CD4-positive, alpha-beta T cell treated with Interleukin-17A for 1 hour (primary cell): ENCODE measurements at places on chromosomes 2 and 18.
A peak's percentile ranks its signal among the peaks of the same experiment; 100 is the strongest.

- no peak for DNase-seq
Measured at GRCh38 chr2:26754972-26755670, 9.0 kb upstream of the SLC35F6 start.

DNA sequence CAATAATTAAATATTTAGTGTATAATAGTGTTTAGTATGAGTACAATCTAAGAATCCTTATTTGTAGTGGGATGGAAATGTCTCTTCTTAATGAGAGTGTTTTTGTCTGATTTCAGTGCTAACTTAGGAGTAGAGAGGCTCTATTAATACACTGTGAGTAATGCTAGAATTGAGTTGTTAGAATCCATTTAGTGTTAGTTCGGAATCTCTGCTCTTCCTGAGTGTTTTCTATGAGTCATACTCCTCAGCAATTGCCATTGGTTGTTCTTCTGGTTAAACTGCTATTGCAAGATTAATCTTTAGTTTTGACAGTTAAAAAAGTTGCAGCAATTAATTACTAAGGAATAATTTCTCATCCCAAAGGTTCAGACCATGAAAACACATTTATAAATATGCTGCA lies 828.6 kb upstream of the POU3F3 start:
- no peak for DNase-seq

- DNase-seq, result no peak
Measured at GRCh38 chr2:142220901-142221300, 90.1 kb upstream of the LRP1B start.

DNA sequence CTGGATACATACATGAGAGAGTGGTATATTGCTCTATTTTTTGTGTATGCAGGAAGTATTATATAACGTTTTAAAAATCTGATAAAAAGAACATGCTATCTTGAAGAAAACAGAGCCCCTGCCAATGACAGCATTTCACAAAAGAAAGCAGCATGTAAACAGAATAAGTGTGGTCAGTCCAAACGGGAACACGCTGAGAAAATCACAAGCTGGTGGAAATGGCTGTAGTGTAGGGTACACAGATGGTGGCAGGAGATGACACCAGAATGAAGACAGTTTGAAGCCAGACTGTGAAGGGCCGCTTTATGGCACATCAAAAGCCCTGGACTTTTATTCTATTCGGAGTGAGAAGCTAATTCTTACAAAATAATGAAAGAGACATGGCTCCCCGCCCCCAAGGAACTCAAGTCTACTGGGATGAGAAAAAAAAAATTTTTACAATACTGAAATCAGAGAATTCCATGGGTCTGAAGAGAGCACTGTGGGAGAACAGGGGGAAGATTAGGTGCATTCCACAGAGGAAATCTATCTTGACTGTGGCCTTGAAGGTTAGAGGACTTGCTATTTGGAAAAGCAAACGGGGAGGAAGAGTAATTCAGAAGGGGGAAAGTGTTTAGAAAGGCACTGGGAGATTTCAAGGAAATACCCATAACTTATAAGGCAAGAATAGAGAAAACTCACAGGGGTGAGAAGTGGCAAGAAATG lies 217.7 kb upstream of the SMAD7 start:
- DNase-seq, result no peak

GRCh38 chr2:46331109-46331766 lies 34.0 kb downstream of the EPAS1 start:
- no peak for DNase-seq

DNA sequence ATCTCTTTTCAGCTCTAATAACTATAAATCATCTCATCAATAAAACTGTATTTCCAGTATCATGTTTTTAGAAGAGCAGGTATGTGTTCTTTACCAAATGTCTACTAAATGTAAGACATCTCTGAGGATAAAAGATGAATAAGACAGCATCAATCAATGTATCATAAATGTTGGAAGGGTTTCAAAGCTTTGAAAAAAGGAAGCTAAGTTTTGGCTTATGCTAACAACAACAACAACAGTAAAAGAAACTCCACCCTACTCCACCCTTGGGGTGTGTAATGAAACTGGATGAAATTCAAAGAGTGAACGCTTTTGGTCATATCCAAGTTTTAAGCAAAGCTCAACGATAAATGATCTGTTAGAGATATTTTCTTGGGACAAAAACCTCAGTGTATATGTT lies 17.1 kb downstream of the PRKD3 start:
- DNase-seq, result no peak

- DNase-seq, result no peak
Measured at GRCh38 chr2:144341538-144341937, 178.4 kb downstream of the ZEB2 start.

DNA sequence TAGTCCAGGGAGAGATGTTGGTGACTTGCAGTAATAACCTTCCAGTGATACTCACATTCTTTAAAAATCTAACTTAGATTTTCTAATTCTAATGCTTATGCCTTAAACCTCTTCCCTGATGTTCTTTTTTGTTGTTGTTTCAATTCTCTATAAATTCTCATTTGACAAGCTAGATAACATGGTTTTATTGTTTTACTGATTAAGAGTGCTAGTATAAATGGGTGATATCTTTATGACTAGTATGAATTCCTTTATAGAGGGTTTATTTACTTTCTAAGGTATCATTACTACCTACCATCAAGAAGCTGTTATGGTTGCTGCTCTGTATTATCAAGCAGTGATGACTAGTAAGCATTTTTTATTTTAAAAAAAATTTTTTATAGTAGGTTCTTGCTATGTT lies 35.0 kb downstream of the ACVR2A start:
- DNase-seq, result no peak

DNA sequence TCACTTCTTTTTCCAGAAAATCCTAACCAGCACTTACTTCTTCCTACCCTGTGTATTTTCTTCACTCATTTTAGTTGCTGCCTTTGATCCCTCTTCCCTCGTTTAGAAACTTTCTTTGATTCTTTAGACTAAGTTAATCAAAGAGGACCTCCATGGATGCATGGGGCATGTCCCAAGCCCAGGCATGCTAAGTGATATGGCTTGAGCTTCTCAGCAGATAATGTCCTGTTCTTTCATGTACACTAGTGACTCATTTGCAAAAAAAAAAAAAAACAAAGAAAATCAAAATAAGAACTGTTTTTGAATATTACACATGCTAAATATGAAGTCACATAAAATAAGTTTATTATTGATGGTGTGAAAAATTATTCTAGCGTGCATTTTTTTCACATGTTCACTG lies 800.9 kb downstream of the SATB2 start:
- no peak for DNase-seq

GRCh38 chr18:42892181-42892580 lies 223.3 kb downstream of the RIT2 start:
- DNase-seq, result no peak

- DNase-seq, result no peak
Measured at GRCh38 chr2:174070281-174070680, 105.1 kb upstream of the SP3 start.

DNA sequence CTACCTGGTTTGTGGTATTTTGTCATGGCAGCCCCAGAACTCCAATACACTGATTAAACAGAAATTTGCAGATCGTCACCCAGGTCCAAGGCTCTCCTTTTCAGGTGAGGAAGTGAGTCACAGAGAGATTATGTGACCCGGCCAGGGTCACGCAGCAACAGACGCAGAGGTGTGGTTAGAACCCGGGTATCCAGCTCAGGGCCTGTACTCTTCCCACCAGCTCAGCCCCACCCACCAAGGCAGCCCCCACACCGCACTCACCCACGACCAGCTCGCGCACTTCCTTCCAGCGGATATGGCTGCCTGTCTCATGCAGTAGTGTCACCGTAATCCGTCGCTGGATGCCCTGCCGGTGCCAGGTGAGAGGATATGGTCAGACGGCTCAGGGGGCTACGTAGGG lies 48.1 kb downstream of the AQP12A start:
- peak; percentile 38 for DNase-seq

- peak; percentile 45 for DNase-seq
Measured at GRCh38 chr18:63197246-63197869, 122.2 kb downstream of the BCL2 start.

DNA sequence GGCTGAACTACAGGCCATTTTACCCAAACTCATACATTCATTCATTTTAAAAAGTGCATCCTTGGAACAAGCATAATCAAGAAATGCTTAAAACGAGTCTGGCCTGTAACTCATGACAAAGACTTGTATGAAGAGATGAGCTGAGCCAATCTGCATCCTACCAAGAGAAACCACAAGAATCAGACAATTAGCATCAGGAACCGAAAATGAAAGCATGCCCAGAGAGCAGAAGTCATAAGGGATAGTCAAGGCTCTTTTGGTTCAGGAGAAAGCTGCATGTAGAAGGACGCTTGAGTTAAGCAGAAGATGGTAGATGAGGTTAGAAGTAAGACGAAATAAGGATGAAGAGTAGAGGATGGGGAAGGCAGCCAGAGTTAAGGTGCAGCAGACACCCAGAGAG lies 137.0 kb upstream of the CTNNA2 start:
- DNase-seq, result no peak

DNA sequence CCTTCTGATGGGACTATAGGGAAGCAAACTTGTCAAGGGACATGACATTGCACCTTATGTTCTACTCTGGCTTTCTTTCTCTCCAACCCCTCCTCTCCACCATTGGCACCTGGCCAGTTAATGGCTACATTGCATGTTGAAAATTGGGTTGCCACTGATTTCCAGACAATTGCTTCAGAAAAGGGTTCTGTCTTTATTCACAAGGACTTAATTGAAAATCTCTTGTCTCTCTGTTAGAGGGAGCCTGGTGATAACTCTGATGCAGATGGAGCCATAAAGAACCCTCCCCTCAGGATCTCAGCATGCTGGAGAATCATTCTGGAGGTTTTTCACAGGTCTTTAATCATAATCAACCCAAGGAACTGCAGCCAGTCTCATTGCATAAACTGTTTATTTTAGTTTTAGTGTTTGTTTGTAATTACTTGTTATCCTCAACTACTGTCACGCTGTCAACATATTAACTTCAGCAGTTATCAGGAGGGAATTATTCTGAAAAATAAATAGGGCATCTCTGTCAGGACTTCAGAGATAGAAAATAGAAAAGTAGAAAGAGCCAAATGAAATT lies 316.8 kb downstream of the RIT2 start:
- no peak for DNase-seq
